IPS DF 6.9 (cell line): ENCODE measurements at places on chromosomes 4 and X.

- no peaks in the 10 kb centered on the region for H3K4me1 ChIP-seq
- H3K27me3 ChIP-seq: no peaks in the 10 kb centered on the region
- no peak overlapping the region for H3K27ac ChIP-seq
- no peak for DNase-seq
Observed at GRCh38 chr4:30073011-30073710, 647.0 kb upstream of the PCDH7 start.

DNA sequence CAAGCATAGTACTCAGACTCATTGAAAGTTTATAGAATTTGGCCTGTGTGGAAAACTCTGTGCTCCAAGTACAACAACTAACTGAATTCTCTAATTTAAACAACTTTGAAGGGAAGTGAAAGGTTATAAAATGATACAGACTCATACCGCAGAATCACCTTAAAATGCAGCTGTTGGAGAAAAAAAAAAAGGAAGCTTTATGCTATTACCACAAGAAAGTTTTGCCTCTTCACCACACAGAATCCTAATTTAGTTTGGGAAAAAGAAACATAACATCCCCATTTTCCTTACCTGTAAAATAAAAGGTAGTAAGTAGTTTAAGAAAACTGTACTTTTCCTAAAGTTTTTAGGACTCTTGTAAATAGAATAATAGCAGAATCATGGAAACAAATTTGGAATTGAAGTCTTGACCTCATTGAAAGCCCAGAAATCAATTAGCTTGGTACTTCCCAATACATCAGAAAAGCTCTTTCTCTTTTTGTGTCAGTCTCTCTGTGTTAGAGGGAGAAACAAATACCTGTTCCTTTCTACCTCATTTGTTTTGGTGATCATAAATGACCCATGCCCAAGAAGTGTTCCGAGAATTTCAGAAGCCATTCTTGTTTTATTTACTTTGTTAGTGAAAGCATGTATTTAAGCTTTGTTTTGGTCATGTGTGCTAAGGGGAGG lies 78.8 kb downstream of the NFKB1 start:
- H3K36me3 ChIP-seq: no peaks in the 10 kb centered on the region
- H3K27ac ChIP-seq: no peak overlapping the region
- H3K27me3 ChIP-seq: no peaks in the 10 kb centered on the region
- H3K4me3 ChIP-seq: no peak overlapping the region
- H3K4me1 ChIP-seq: no peaks in the 10 kb centered on the region; the same call in 1 of the 2 replicates

DNA sequence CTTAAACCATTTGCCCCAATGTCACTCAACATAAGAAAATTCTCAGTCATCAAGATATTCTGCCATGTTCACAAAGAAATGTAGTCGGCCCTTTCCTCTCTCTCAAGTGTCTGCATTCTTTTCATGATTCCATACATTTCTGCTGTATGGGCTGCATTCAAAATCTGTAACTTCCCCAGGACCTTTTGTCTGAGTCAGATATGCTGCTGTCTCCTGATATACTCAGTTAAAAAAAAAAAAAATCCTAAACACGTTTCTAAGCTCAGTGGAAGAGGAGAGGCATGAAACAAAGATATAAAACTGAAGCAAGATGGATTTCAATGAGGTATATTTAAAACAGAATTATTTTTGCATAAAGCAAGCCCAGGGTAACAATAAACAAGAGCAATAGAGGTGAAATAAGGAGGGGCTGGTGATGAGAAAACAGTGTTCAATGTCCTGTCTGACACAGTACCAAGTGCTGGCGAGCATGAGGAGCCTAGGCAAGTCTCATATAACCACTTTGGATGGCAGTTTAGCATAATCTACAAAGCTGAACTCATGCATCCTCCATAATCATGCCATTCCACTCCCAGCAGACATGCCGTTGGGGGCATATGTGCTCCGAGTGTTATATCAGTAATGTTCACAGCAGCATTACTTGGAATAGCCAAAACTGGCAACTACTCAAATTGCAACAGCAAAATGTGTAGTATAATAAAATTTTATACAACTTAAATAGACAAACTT lies 76.7 kb downstream of the MANBA start:
- no peaks in the 10 kb centered on the region for H3K4me1 ChIP-seq
- no peaks in the 10 kb centered on the region for H3K27me3 ChIP-seq
- no peak overlapping the region for H3K4me3 ChIP-seq

GRCh38 chrX:19990151-19990555 lies 708 bp downstream of the BCLAF3 start:
- peaks cover 2% of the 10 kb centered on the region; the same call in 1 of the 2 replicates for H3K4me1 ChIP-seq
- H3K27ac ChIP-seq: no peak overlapping the region
- no peak for DNase-seq
- no peaks in the 10 kb centered on the region for H3K27me3 ChIP-seq

GRCh38 chr4:26406346-26406975 lies 83.8 kb downstream of the CCKAR start:
- H3K36me3 ChIP-seq: peaks cover 3% of the 10 kb centered on the region; the same call in 1 of the 2 replicates
- H3K4me1 ChIP-seq: peaks cover 1% of the 10 kb centered on the region; the same call in 1 of the 2 replicates
- no peak overlapping the region for H3K27ac ChIP-seq
- H3K4me3 ChIP-seq: no peak overlapping the region

GRCh38 chr4:138749303-138749702 lies 266.3 kb upstream of the NOCT start:
- DNase-seq: no peak
- no peaks in the 10 kb centered on the region for H3K36me3 ChIP-seq

DNA sequence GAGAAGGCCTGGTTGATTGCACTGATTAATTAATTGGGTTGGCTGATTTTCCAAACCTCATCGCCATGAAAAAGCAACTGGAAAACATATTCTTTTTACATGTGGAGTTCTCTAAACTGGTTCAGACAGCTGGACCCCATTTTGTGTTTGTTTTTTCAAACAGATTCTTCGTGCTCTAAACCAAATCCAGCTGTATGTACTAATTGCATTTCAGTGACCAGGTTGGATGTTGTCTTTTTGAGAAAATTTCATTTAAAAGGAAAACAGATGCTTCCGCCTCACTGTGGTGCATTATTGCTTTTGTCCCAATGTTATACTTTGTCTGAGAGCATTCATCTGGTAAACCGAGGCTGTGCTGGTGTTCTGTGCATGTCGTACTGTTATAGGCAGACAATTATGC lies 67.8 kb upstream of the LNX1 start:
- DNase-seq: no peak
- H3K36me3 ChIP-seq: no peaks in the 10 kb centered on the region
- H3K4me1 ChIP-seq: no peaks in the 10 kb centered on the region
- H3K27me3 ChIP-seq: no peaks in the 10 kb centered on the region
- no peak overlapping the region for H3K27ac ChIP-seq

GRCh38 chr4:152115118-152115517 lies 354.3 kb upstream of the GATB start:
- H3K4me1 ChIP-seq: no peaks in the 10 kb centered on the region
- no peaks in the 10 kb centered on the region for H3K36me3 ChIP-seq

DNA sequence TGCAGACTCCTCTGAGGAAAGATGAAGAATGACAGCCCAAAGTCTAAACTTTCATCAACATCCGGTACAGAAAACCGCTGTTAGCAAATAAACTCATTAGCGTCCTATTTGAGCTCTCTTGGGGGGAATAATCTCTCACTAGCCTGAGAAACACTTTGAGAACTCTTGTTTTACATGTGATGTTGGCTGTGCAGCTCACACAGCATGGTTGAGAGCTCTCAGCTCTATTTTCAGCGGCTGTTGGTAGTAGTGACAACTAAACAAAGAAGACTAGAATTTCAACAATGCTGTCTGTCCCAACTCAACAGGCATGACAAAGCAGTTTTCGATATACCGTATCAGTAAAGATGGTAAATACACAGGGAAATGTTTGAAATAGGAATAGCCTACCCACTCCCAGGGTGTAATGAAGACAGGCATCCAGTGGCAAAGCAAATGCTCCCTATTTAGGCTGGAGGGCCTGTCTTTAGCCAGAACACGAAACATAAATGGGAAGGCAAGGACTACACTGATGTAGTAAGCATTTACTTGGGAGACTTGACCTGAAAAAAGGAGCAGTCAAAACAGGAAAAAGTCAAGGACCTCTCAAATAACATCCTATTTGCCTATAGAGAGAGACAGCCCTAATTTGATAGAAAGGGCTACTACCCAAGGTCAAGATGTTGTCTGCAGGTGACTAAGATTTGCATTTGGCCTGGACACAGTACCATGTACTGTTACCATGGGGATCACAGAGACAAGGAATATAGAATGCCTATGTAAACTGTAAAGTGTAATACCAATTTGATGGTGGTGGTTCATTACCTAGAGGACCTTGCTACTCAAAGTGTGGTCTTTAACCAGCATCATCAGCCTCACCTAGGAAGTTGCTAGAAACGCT lies 60.4 kb downstream of the PPEF2 start:
- no peak overlapping the region for H3K4me3 ChIP-seq
- H3K36me3 ChIP-seq: no peaks in the 10 kb centered on the region
- H3K4me1 ChIP-seq: no peaks in the 10 kb centered on the region; the same call in 1 of the 2 replicates
- H3K27me3 ChIP-seq: no peaks in the 10 kb centered on the region
- no peak overlapping the region for H3K27ac ChIP-seq

GRCh38 chr4:93814722-93815121 lies 13.8 kb upstream of the ATOH1 start:
- H3K27ac ChIP-seq: no peak overlapping the region
- no peaks in the 10 kb centered on the region for H3K27me3 ChIP-seq

- H3K36me3 ChIP-seq: no peaks in the 10 kb centered on the region
- no peak overlapping the region for H3K4me3 ChIP-seq
- peaks cover 8% of the 10 kb centered on the region for H3K4me1 ChIP-seq
- H3K27ac ChIP-seq: no peak overlapping the region
- no peak for DNase-seq
Observed at GRCh38 chr4:87073199-87074120, 138.6 kb downstream of the AFF1 start.

- no peak for DNase-seq
- H3K4me1 ChIP-seq: no peaks in the 10 kb centered on the region; the same call in 1 of the 2 replicates
- no peaks in the 10 kb centered on the region for H3K27me3 ChIP-seq
- H3K36me3 ChIP-seq: peaks cover 13% of the 10 kb centered on the region; the same call in 1 of the 2 replicates
- no peak overlapping the region for H3K4me3 ChIP-seq
- no peak overlapping the region for H3K27ac ChIP-seq
Observed at GRCh38 chrX:122238801-122239200, 945.3 kb upstream of the GRIA3 start.

DNA sequence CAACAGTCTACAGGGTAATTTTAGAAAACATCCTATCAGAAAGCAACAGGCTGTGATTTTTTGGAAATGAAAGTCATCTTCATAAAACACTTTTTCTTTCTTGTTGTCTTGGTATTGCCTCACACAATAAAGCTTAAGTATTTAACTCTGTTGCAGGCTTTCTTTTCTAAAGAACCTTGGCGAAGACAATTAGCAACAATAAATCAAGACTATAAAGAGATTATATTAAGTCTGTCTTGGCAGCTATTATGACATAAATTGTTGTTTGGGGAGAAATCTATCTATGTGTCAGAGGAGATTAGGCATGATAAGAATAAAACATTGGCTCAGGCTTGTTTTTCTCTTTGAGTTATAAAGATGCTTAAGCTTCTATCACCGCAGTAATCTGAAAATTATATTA lies 1774.8 kb downstream of the ARAP2 start:
- no peak for DNase-seq
- H3K4me1 ChIP-seq: no peaks in the 10 kb centered on the region
- H3K27me3 ChIP-seq: no peaks in the 10 kb centered on the region
